ENCODE measurements at places on chromosomes 1 and 21.

DNA sequence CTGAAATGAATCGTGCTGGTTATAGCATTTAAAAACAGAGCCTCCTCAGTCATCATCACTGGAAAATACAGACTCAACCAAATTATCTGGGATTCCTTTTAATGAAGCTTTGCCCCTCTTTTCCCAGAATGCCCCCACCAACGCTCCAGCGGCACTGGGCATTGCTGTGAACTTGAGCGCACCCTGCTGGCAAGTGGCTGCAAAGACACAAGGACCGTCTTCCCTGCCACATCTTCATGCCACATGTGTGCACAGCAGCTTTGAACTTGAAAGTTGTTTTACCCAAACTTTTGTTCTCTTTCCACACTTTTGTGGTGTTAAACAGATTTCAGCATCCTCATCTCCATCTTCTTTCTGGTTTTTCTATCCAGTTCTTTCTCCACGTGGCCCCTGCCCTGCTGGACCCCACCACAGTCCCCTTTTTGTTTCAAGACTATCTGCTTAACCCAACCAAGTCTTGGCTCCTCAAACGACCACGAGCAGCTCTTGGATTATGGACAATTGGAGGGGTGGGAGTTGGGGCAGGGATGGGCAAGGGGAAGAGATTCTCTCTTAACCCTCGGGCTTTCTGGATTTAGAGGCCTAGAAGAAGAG, 12.8 kb upstream of the LMX1A start:
- no peak for DNase-seq

DNA sequence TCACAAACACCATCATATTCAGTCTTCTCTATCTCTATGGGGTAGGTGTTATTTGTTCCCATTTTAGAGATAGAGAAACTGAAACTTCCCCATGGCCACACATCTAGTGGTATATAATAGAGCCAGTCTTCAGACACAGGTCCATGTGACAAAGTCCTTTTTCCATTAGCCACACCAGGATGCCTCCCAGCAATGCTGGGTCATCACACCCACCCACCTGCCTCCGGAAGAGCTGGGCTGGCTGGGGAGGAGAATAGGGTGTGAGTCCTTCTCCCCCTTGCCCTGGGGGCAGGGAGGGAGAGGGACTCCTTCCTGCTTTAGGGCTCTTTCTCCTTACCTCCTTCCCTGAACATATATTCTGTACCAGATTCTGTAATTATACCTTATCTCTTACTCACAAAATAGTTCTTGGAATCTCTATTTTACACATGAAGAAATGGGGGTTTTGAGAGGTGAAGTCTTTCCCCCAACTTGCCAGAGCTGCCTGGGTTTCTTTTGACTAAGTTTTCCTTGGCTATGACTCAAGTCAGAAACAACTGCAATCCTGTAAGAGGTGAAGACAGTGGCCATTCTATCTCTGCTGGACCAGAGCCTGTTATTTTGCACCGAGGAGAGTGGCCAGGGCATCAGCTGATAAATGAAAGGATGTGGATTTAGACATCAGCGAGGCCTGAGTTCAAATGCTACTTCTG, 30.0 kb downstream of the SOX13 start:
- no peak for DNase-seq

GRCh38 chr1:222415441-222415840, 132.5 kb downstream of the HHIPL2 start:
- DNase-seq, result no peak

DNA sequence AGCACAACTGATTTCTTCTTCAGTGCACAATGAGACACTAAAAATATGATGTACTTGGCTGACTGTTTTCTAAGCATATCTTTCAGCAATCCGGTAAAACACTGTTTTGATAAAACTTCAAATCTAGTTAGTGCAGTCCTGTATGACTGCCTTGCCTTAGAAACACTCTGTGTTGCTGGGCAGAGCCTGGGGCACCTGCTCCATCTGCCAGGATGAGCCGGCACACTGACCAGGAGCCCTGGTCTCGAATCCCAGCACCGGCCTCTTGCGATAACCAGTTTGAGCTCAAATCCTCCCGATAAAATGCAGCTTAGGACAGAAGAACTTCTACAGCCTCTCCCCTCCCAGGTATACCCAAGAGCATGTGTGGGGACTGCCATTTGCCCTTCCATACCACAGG, 199.5 kb downstream of the SIPA1L2 start:
- DNase-seq, result no peak

GRCh38 chr1:194602184-194602583, 1415.8 kb upstream of the B3GALT2 start:
- no peak for DNase-seq

GRCh38 chr1:218367118-218367517, 22.0 kb downstream of the TGFB2 start:
- no peak for DNase-seq

- no peak for DNase-seq
Measured at GRCh38 chr1:58886611-58887010, 102.8 kb upstream of the JUN start.

DNA sequence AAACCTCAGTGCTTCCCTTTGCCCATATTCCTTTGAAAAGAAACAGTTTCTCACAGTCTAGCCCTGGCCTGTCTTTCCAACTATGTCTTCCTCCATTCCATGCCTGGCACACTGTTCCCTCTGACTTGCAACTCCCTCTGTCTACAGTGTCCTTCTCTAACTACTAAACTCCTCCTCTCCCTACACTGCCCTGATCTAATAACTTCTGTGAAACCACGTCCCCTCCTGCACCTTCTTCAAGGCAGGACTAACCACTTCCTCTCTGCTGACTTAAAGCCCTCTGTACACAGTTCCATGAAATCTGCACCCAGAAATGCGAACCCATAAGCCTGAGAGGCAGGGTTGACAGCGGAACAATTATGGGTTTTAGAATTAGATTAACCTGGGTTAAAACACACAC, 62.2 kb upstream of the ATP1B1 start:
- no peak for DNase-seq

- no peak for DNase-seq
Measured at GRCh38 chr1:203426870-203427269, 48.7 kb upstream of the PRELP start.

DNA sequence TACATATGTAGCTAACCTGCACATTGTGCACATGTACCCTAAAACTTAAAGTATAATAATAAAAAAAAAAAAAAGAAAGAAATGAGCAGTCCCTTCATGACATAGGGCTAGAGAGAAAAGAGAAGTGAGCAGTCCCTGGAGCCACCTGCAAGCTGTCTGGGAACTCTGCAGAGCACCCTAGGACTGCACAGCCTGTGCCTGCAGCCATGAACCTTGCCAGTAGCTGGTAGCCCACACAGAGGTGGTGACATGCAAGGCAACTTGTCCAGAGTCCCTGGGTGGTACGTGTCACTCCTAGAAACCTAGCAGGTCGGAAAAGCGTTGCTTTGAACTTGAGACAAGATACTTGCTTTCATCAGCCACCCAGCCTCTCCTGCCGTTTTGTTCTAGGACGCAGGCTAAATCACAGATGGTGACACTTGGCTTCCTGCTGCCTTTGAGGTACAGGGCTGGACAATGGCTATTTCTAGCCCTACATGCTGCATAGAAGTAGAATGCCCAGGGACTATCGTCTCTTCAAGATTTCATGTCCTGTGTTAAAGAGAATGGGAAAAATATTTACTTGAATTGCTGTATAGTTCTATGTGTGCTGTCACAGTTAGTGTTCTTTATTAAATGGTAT, 260.9 kb downstream of the LTN1 start:
- DNase-seq, result no peak

DNA sequence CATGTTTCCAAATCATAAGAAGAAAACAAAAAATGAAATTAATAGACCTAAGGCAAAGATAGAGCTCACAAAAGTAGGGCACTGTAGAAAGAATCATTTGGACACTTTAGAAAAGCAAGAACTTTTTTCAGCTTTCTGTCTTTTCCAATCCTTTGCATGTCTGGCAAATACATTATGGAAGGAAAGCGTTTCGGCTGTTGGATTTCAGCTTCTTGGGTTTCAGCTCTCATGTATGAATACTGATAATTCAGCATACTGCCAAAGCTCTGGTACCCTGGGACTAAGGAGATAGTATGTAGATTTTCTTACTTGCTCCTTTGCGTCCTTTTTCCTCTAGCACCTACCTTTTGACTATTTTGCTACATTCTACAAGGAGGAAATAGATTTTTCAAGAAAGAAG, 375.9 kb downstream of the BRINP3 start:
- DNase-seq, result no peak

Data from amniotic stem cell (primary cell).